ENCODE measurements at places on chromosomes 7 and 10. TPM values are rescaled to one million over a fixed set of nuclear protein-coding genes. Genes with fewer than 3 reads are reported as not detected.

The HOGA1 gene
- total RNA-seq = 2.6 TPM

DNA sequence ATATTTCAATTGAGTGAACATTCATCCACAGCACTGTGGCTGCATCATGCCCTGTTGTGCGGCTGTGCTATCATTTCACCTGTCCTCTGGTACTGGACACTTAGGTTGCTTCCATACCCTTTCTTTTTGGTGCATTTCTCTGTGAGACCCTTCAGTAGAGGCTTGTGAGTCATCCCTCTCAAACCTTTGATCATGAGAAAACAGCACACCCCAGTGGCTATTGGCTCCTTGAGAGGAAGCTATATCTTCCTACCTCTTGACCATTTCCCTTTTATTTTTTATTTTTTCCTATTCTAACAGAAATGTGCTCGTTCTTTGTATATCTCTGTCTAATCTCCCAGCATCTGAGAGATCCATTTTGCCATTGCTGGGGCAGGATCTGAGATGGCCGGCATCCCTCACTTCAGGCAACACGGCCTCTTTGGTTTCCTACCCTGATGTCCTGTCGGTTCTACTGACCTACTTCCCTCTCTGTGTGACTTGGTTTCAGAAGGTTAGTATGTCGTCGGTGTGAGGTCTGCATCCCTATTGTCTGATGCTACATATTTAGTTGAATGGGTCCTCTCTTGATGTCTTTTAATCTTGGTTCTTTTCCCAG lies 23.8 kb upstream of the PIK3AP1 start:
- H3K27ac ChIP-seq = no peak overlapping the region
- no peak overlapping the region for H3K4me3 ChIP-seq
- DNase-seq = no peak
- no peaks in the 10 kb centered on the region for H3K4me1 ChIP-seq

- DNase-seq = no peak
- peaks cover 5% of the 10 kb centered on the region for H3K36me3 ChIP-seq
- H3K27ac ChIP-seq = no peak overlapping the region
These were observed 229.2 kb downstream of the CELF2 start for GRCh38 chr10:11246752-11247467.

DNA sequence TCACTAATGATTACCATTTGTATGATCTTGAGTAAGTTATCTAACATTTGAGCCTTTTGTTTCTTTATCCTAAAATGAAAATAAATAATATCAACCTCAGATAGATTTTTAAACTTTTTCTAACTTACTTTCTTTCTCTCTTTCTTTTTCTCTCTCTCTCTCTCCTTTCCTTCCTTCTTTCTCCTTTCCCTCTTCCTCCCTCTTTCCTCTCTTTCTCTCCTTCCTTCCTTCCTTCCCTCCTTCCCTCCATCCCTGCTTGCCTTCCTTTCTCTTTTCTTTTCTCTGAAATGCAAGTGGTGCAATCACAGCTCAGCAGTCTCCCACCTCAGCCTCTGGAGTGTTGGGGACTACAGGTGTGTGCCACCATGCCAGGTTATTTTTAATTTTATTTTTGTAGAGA lies 132.9 kb upstream of the ASAH2 start:
- no peaks in the 10 kb centered on the region for H3K36me3 ChIP-seq
- no peak overlapping the region for H3K27ac ChIP-seq
- H3K4me3 ChIP-seq = no peak overlapping the region
- no peak for DNase-seq

GRCh38 chr10:52213321-52213752 lies 100.7 kb upstream of the DKK1 start:
- H3K27ac ChIP-seq = no peak overlapping the region
- peaks cover 22% of the 10 kb centered on the region for H3K4me1 ChIP-seq
- no peaks in the 10 kb centered on the region for H3K27me3 ChIP-seq
- no peak overlapping the region for H3K4me3 ChIP-seq

DNA sequence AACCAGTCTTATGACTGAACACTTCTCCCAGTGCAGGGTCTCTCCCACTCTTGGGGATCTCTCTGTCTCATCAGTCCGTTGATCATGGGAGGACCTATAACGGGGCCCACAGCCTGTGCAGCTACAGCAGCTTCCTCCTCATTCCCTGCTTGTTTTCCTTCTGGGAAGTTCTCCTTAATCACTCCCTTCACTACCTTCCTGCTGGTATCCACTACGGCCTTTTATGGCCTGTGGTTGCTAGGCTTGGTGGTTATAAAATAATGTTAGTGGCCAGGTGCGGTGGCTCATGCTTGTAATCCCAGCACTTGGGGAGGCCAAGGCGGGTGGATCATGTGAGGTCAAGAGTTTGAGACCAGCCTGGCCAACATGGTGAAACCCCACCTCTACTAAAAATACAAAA lies 3.5 kb upstream of the ZNF282 start:
- H3K27ac ChIP-seq = no peak overlapping the region
- no peak for DNase-seq
- H3K27me3 ChIP-seq = no peaks in the 10 kb centered on the region
- no peaks in the 10 kb centered on the region for H3K36me3 ChIP-seq
- no peak overlapping the region for H3K4me3 ChIP-seq
- H3K4me1 ChIP-seq = peaks cover 11% of the 10 kb centered on the region

- no peak for DNase-seq
- H3K27ac ChIP-seq = no peak overlapping the region
- no peaks in the 10 kb centered on the region for H3K4me1 ChIP-seq
- no peaks in the 10 kb centered on the region for H3K36me3 ChIP-seq
- H3K27me3 ChIP-seq = no peaks in the 10 kb centered on the region
These were observed 17.5 kb upstream of the C10orf71 start for GRCh38 chr10:49281461-49281860.

DNA sequence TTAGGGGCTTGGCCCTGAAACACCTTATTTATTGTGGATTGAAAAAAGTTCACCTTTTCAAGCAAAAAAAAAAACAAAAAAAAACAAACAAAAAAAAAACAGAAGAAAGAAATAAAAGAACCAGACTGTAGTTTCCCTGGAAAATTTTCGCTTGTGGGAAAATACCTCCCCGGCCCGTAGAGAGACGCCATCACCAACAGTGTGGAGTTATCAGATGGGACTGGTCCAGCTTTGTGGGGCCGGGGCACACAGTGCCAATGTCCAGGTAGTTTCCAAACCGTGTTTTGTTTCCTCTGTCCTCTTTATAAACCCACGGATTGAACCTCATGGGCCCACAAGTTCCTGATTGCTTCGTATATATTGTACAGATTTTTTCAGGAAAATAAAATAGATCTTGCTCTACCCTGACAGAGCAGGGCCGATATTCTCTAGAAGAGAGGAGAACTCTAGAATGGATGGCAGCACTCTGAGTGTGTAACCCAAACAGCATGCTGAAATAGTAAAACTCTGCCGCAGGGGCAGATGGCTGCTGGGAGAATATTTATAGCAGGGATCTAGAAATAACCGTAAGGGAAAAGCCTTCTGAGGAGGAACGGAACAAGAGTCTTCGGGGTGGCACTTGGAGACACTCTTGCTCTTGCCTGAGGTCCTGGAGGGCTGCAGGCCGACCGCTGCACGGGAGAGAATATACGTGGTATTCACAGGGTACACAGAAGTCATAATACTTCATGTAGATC lies 241.0 kb downstream of the FRMD4A start:
- H3K4me1 ChIP-seq = no peaks in the 10 kb centered on the region
- no peaks in the 10 kb centered on the region for H3K27me3 ChIP-seq
- H3K36me3 ChIP-seq = no peaks in the 10 kb centered on the region
- no peak overlapping the region for H3K4me3 ChIP-seq

DNA sequence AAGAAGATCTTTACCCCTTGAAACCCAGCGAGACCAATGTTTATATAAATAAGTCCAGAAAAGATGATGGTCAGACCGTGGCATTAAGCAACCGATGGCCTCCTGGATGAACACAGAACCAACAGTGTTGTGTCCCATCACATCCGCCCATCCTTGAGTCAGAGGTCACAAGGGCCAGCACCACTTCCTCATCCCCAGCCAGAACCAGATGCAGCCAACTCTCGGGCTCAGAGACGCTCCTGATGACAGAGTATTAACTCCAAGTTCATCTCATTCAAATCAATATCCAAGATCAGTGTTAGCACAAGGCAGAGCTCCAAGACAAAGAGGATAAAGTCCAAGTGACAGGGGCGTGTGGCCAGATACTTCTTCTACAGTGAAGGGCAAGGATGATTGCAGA lies 63.5 kb downstream of the FAM53B start:
- peak; percentile 53 for DNase-seq
- no peaks in the 10 kb centered on the region for H3K27me3 ChIP-seq
- peaks cover 23% of the 10 kb centered on the region for H3K36me3 ChIP-seq
- H3K4me3 ChIP-seq = no peak overlapping the region
